CD4-positive, CD25-positive, alpha-beta regulatory T cell (primary cell): ENCODE measurements at places on chromosomes 5 and 9. TPM values are rescaled to one million over a fixed set of nuclear protein-coding genes. Genes with fewer than 3 reads are reported as not detected.

DNA sequence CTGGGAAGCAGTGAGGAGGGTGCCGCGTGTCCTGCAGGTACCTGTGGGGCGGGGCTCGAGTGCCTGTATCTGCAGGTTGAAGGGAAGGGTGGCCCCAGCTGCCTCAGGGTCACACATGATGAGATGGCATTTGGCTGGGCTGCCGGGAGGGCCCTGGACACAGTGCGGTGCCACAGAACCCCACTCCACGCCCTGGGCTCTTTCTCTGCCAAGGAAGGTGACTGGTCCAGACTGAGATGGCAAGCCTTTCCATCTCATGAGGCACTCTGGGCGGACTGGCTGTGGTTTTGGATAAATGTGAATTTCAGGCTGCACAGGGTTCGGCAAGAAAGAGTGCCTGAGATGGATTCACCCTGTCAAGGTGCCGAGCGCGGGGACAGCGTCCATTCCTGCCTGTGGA, 69.4 kb downstream of the FGF18 start:
- no peak for DNase-seq

DNA sequence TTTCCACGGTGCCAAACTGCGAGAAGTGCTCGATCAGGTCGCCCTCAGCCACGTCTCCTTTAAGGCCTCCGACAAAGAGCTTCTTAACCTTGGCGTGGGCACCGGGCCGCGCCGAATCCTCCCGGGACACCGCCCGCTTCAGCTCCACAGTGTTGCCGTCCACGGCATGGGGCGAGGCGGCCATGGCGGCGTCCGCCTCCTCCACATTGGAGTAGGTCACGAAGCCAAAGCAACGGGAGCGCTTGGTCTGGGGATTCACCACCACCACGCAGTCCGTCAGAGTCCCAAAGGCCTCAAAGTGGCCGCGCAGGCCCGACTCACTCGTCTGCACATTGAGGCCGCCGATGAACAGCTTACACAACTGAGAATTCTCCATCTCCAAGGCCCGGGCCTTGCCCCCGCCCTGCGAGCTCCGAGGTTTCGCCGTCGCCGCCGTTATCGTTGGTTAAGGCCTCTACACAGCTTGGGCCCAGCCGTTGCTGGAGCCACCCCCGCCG, 424 bp downstream of the HNRNPA0 start:
- no peak for DNase-seq

GRCh38 chr5:173638126-173639040, 21.9 kb upstream of the BOD1 start:
- no peak for DNase-seq

DNA sequence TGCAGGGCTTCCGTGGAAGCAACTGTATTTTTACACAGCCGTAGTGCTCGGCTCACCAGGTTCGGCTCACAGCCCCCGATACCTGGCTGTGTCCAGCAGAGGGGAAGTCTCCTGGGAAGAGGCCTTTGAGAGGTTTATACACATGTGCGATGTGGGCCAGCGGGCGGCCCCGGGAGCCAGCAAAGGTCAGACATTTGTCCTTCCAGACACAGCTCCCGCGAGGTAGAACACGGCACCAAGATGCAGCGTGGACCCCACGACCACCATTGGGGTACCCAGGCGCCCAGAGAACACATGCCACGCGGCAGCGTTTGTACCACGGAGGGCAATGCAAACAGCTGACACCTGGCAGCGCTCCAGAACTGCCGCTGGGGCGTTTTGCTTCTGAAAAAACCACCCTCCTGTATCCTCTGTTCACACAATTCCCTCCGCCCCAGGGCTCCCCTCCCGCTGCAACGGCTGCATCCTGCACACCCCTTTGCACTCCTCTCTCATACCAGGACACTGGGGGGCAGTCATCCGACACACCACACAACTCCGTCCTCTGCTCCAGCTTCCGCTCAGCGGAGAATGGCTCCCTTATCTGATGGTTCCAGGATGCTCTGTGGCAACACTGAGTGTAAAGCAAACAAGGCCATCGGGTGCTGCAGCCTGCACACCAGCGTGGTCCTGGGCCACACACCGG, 235.3 kb downstream of the SYK start:
- DNase-seq = peak; percentile 17

- DNase-seq = no peak
These were observed 22.9 kb downstream of the PROP1 start for GRCh38 chr5:177973066-177973635.

DNA sequence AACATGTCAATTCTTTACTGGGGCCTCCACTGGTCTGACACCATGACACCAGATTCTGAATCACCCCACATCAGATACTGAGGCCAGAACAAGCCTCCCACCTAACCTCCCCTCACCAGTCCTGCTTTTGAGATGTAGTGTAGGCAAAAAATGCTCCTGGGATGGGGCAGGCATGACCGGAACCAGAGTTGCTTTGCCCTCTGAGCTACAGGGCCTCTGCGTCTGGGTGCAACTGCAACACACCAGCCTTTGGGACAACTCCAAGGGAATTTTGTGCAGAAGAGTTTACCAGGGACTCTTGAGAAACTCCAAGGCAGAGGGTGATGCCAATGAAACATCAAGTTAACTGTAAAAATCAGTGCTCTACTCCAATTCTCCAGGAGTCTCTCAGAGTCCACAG, 79.4 kb downstream of the SIL1 start:
- DNase-seq = no peak

GRCh38 chr9:5838884-5839571, 6.1 kb upstream of the ERMP1 start:
- DNase-seq = no peak

- no peak for DNase-seq
These were observed 246.5 kb downstream of the SYK start for GRCh38 chr9:91047993-91048607.

- no peak for DNase-seq
These were observed 87.9 kb downstream of the EQTN start for GRCh38 chr9:27209034-27209433.

DNA sequence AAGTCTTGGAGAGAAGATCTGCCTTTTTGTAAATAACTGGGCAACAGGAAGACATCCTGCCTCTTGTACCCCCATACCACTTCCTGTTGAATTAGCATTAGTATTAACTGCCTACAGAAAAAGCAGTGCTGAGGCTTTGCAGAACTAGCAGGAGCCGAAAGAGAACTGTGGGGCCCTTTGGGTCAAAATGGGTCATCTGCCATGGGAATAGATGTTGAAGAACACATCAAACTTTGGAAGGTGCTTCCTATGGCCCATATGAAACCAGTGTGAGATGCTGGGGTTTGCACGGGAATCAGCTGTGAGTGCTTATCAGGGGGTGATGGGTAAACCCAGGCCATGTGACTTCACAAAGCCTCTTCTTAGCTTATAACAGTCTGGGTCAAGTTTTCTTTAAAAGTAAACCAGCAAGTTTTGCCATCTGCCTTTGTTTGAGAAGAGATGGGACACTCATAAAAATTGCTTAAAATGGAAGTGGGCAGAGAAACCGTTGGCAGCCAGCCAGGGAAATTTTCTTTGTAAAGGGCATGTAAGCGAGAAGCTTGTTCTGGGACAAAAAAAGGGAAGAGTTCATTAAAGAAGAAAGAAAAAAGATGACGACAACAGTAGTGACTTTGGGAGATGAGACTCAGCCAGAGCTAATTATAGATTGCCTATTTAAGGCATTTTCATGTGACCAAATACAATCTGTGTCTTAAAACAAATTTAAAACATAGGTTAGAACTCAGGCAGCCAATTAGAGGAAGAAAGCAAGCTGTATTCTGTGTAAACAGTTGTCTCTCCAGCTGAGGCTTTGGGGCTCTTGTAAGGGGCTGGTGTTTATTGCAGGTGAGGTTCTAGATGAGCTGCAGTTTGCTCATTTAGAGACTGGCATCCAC, 4.4 kb downstream of the SLC25A25 start:
- peak; percentile 75 for DNase-seq

GRCh38 chr5:36060420-36060887, 6.2 kb downstream of the UGT3A2 start:
- no peak for DNase-seq

GRCh38 chr9:91147079-91147708, 214.5 kb downstream of the AUH start:
- no peak for DNase-seq

DNA sequence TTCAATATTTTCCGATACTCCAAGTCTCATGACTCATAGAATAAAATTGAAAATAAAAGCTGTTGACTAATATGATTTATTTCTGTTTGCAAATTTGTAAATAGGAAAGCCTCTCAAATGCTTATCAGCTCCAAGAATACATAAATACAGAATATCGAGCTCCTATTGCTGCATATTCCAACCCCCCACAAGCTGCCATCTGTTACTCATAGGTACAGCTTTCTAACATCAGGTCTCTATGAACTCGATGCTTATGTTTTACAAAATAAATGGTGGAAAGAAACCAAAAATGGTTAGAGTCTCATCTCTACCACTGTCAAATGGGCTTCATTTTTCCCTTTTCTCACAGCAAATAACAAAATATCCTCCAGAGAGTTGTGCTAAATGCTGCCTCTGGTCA, 631.6 kb upstream of the CDH18 start:
- DNase-seq = no peak

- DNase-seq = no peak
These were observed 628 bp downstream of the SYNPO start for GRCh38 chr5:150641006-150641570.

- DNase-seq = no peak
These were observed 59.9 kb upstream of the CER1 start for GRCh38 chr9:14782286-14783051.

GRCh38 chr5:176929654-176930053, 30.5 kb upstream of the HK3 start:
- no peak for DNase-seq

DNA sequence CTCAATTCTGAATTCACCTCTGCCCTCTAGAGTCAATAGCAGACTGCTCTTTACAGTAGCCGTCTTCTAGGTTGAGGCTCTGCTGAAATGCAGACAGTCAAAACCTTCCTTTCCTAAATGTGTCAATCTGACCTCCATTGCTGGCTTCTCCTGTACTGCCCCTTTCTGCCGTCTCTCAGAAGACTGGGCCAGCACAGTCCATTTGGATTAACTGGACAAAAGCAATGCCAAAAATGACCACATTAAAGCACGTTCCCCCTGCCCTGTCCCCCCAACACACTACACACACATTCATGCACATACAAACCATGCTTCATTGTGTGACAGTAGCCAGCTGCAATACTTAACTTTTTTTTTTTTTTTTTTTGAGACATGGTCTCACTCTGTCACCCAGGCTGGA, 130.2 kb upstream of the LIFR start:
- no peak for DNase-seq

DNA sequence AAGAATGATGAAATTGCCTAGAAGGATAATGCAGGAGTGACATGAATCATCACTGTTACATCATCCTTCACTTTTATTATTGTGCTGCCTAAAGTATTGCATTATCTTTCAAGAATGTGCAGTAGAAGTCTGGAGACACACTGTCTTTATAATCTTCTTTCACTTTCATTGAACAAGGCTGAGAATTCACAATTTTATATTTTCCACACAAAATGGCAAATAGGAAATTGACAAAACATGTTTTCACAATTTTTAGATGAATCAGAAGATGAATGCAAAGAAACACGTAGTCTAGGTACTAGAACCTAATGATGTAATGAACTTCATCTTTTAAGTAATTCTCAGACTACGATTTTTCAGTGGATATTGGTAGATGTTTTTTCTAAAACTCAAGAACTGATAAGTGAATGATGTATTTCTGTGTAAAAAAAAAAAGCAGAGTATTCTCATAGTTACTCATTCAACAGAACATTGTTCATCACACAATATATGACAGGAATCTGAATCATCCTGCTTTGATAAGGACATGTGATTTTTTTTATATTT, 131.5 kb upstream of the GRHPR start:
- DNase-seq = no peak

- no peak for DNase-seq
These were observed 2.5 kb downstream of the CENPP start for GRCh38 chr9:92328225-92328624.

- DNase-seq = no peak
These were observed 211.1 kb upstream of the IRX1 start for GRCh38 chr5:3384531-3384930.

The PCDHA12 gene
- not detected for total RNA-seq

The COL15A1 gene
- not detected for total RNA-seq

The ARL14EPL gene
- total RNA-seq = not detected

The DROSHA gene
- total RNA-seq = 57.6 TPM

The ZNF622 gene
- 42.0 TPM for total RNA-seq

The IFNE gene
- not detected for total RNA-seq
